ENCODE measurements at places on chromosomes 12 and 14.

- DNase-seq = no peak
Observed at GRCh38 chr12:32901553-32901952, 5.0 kb upstream of the PKP2 start.

- no peak for DNase-seq
Observed at GRCh38 chr12:108630481-108631207, 3.0 kb downstream of the SELPLG start.

GRCh38 chr12:108676707-108677106, 43.0 kb upstream of the SELPLG start:
- no peak for DNase-seq

GRCh38 chr12:131989021-131989420, 39.3 kb downstream of the EP400 start:
- DNase-seq = no peak

- peak; percentile 9 for DNase-seq
Observed at GRCh38 chr12:8860165-8860961, 37.9 kb downstream of the A2ML1 start.

DNA sequence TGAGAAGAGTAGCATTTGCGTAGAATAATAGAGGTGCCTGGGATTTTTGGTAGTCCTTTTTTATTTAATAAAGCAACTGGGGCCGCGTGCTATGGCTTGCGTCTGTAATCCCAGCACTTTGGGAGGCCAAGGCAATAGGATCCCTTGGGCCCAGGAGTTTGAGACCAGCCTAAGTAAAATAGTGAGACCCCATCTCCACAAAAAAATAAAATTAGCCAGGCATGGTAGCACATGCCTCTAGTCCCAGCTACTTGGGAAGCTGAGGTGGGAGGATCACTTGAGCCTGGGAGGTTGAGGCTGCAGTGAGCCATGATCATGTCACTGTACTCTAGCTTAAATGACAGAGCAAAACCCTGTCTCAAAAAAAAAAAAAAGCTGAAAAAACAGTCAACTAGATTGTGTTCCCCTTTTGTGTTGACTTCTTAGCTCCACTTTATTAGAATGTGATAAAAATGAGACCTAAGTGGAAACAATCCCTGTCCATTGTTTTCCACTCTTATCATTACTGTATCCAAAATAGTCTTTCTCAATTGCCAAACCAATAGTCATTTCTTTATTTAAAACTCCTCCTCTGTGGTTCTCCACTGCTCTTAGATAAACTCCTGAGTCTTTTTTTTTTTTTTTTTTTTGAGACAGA, 7.4 kb downstream of the PRKCH start:
- no peak for DNase-seq

GRCh38 chr14:31927348-31927832, 149.7 kb upstream of the ARHGAP5 start:
- no peak for DNase-seq

GRCh38 chr12:107484941-107485340, 200.7 kb upstream of the PWP1 start:
- DNase-seq = no peak

GRCh38 chr14:103206836-103207387, 83.7 kb downstream of the TNFAIP2 start:
- no peak for DNase-seq

- DNase-seq = no peak
Observed at GRCh38 chr12:45732250-45732649, 2.7 kb downstream of the ARID2 start.

- DNase-seq = no peak
Observed at GRCh38 chr14:23640524-23641141, 4.5 kb downstream of the DHRS2 start.

GRCh38 chr12:28966046-28966780, 182.9 kb upstream of the FAR2 start:
- DNase-seq = no peak

GRCh38 chr12:24517000-24517399, 431.9 kb downstream of the BCAT1 start:
- DNase-seq = no peak

DNA sequence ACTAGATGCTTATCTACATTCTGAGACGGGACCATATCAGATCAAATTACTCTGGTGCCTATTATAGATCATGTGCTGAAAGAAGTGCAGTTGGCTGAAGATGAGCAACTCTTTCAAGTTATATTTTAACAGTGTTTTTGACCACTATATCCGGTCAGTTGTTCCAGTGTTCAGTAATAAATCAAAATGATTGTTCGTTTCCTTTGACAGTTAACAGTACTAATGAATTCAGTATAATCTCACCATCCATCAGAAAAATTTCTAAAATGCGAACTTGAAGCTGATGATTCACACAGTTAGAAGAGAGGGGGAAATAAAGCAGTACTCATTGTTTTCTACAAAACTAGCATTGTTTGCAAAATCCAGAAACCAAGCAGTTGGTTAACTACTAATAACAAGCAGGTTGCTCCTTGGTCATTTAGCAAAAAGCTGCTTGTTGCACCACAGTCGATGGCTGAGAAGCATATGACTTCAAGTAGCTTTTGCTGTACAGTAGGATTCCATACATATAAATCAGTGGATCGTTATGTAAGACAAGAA, 2.3 kb downstream of the RPS6KA5 start:
- no peak for DNase-seq

DNA sequence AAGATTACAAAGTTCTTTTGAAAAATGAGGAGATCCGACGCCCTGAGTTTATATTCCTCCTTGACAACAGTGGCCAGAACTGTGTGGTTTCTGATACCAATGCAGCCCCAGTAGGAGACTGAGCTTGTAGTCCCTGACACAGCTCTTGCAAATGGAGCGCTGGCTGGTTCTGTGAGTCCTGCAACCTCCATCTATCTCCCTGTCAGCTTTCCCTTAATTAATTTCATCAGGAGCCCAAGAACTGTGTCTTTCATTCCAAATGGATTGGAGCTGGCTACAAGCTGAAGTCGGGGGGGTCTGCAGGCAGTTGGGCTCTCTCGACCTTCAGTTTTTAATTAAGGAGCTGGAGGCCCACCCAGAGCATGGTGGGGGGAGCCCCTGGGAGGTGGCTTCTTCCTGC, 160.6 kb downstream of the ADGRD1 start:
- no peak for DNase-seq

GRCh38 chr14:97408937-97409815, 612.0 kb downstream of the VRK1 start:
- peak; percentile 18 for DNase-seq

GRCh38 chr12:123140676-123141614, 9.9 kb downstream of the PITPNM2 start:
- DNase-seq = no peak

GRCh38 chr14:90615517-90616060, 200.6 kb downstream of the TTC7B start:
- no peak for DNase-seq

DNA sequence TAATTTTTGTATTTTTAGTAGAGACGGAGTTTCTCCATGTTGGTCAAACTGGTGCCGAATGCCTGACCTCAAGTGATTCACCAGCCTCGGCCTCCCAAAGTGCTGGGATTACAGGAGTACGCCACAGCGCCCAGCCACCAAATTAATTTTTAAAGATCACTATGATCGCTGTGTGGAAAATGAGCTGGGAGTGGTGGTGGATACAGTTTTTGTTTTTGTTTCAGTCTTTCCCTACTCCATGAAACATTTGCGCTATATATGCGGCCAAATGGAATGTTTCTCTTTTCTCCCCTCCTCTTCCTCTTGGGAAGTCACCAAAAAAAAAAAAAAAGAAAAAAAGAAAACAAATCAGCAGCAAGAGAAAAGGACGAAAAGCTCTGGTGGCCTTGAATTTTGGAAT, 20.8 kb upstream of the P2RX4 start:
- no peak for DNase-seq

DNA sequence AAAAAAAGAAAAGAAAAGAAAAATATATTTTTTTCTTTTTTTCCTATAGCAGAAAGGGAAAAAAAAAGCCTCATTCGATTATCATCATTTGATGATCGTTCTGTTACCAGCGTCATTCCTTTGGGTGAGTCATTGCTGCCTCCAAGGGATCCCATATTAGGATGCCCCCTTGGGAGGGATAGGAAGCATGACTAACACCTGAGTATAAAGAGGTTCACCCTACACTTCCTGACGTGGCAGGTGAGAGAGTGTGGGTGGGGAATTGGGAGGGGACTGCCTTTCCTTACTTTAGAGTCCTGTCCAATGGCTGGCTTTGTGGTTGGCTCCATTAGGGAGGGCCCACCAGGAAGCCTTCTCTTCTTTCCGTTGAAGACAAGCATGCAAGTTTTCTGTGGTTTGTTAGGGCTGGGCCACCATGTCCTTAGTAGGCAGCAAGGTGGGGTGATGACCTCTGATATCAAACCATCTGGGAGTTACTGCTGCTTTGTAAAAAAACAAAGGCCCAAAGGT, 56.1 kb upstream of the FUT8 start:
- DNase-seq = no peak

DNA sequence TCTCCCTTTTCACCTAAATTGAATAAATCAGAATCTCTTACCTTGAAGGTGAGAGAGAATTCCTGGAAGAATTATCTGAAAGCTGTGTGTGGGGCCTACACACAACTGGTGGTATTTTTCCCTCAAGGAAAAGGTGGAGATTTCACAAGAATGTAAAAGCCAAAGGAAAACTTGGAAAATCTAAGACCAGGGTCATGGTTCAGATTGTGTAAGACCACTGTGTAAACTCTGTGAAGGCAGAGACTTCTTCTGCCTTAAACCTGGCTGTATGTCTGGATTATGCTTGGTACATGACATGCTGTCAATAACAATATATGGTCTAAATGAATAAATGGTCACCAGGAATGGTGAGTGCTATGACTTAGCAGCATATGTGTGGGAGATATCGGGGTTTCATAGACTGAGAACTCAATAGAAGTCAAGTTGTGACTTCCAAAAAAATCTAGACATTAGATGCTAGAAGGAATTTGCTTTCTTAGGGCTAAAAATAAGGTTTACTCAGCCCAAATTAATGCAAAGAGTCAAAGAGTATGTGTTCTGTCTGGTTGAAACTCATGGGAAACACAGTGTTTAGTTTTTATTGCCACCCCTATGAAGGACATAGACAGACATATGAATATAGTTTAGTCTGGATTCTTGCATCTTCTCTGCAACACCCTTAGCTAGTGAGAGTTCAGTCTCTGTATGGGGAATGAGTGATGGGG, 163.7 kb downstream of the SNAPC1 start:
- no peak for DNase-seq
